ENCODE measurements at places on chromosomes 7 and 10.

DNA sequence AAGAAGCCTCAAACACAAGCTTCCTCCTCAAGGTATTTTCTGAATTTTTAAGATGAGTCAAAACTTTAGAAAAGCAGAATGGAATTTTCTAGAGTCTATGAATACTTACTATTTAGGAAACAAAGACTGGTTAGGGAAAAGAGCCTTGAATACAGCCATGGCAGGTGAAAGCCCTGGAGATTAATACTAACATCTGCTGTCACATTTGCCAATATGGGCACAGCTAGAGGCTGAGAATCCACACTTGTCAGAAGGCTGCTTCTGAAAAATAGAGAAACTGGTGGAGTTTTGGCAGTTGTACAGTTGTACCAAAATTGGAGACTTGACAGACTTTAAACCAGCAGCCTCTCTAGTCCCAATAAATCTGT lies 24.3 kb upstream of the CNNM1 start:
- DNase-seq, result no peak

GRCh38 chr10:82750538-82750937 lies 875.5 kb downstream of the NRG3 start:
- DNase-seq, result no peak

DNA sequence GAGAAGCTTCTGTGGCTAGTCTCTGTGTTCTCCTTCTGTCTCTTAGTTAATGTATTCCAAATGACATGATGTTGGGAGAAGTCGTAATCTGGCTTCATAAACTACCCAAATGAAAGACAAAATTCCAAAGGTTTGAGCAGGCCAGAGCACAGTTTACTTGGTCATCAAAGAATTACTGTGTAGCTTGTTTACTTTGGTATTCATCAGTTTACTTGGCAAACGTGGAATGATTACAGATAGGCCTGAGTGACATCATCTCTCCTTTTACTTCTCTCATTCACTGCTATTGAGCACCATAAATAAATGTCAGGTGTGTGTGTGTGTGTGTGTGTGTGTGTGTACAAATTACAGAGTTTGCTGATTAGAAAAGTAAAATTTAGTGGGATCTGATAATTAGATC lies 327.3 kb downstream of the PHTF2 start:
- no peak for DNase-seq

- no peak for DNase-seq
Measured at GRCh38 chr10:35040760-35041501, 49.2 kb downstream of the CUL2 start.

GRCh38 chr10:21919117-21919516 lies 84.4 kb downstream of the DNAJC1 start:
- no peak for DNase-seq

GRCh38 chr7:34091321-34091917 lies 186.1 kb downstream of the BMPER start:
- DNase-seq, result peak; percentile 31

DNA sequence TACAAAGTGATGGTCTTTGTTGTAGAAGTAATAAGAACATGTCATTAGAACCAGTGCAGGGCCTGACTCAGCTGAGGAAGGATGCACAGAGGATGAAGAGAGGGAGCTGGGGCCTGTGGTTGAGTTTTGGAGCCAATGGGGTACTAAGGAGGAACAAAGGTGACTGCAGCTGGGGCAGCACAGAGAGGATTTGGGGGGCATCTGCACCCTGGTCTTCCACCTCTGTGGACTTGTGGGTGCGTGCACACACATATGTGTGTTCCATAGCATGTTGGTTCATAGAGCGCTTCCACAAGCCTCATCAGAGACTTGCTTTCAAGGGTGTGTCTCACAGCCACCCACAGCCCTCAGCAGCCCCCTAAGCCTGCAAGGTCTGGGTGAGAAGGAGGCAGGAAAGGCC lies 650.3 kb upstream of the MGMT start:
- DNase-seq, result no peak

DNA sequence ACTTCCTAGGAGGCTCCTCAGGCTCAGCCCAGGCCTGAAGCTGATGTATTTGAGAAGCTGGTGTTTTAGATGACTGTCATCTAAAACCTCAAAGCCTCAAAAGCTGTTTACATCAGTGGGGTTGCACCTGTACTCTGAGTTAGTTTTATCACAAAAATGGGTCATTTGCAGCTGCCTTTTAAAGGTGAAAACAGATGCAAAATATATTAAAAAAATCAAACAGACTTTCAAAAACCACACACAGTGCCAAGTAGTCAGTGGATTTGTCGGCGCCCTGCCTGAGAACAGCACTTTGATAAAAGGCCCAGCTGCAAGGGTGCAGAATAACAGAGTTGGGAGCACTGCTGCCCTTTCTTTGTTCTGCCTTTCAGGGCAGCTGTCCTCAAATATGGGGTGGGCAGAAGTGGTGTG lies 103.0 kb downstream of the VOPP1 start:
- DNase-seq, result no peak

- DNase-seq, result no peak
Measured at GRCh38 chr10:44253769-44254462, 131.0 kb downstream of the CXCL12 start.

DNA sequence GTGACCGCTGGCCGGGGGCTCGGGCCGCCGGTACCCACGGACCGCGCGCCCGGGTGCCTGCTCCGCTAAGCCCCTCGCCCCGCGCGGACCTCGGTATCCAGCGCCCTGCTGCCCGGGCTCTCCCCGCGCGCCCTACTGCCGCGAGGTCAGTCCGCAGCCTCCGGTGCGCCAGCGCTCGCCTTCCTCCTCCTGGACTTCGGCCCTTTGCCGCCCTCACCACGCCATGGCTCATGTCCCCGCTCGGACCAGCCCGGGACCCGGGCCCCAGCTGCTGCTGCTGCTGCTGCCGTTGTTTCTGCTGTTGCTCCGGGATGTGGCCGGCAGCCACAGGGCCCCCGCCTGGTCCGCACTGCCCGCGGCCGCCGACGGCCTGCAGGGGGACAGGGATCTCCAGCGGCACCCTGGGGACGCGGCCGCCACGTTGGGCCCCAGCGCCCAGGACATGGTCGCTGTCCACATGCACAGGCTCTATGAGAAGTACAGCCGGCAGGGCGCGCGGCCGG lies 483 bp downstream of the GDF10 start:
- DNase-seq, result peak; percentile 29

GRCh38 chr7:29815181-29816105 lies 9.1 kb downstream of the WIPF3 start:
- no peak for DNase-seq

GRCh38 chr7:2393706-2394105 lies 9.7 kb upstream of the CHST12 start:
- no peak for DNase-seq

- no peak for DNase-seq
Measured at GRCh38 chr7:148060724-148061123, 529.8 kb upstream of the C7orf33 start.

GRCh38 chr7:80908360-80908797 lies 10.5 kb downstream of the SEMA3C start:
- no peak for DNase-seq

GRCh38 chr7:155169498-155170065 lies 99.5 kb downstream of the HTR5A start:
- no peak for DNase-seq

- DNase-seq, result no peak
Measured at GRCh38 chr10:2023687-2024086, 286.4 kb upstream of the ADARB2 start.
